Esophagus muscularis mucosa (tissue), 4 donors: ENCODE measurements at places on chromosomes 3 and 15.

GRCh38 chr15:33080006-33080405 lies 114.5 kb downstream of the FMN1 start:
- no peak for DNase-seq

DNA sequence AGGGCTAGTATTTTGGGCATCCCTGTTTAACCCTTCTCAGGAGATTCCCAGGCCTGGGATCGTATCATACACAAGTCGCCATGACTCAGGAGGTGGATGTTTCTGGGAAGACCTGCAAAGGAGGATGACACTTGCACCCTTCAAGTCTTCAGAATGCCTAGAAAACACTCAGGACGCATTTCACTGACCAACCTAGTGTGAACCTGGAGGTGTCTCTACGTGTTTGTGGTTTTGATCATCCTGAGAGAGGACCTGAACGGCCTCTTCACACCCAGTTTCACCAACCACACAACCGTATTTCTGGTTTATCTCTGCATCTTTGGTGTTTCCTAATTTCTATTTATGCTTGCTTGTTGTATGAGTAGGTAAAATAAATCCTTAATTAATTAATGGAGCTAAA lies 2.8 kb upstream of the CLDND1 start:
- DNase-seq: no peak

GRCh38 chr3:115280506-115280905 lies 133.4 kb upstream of the ZBTB20 start:
- DNase-seq: no peak

- DNase-seq: no peak
These were observed 184.5 kb downstream of the FHIT start for GRCh38 chr3:61066800-61067199.

DNA sequence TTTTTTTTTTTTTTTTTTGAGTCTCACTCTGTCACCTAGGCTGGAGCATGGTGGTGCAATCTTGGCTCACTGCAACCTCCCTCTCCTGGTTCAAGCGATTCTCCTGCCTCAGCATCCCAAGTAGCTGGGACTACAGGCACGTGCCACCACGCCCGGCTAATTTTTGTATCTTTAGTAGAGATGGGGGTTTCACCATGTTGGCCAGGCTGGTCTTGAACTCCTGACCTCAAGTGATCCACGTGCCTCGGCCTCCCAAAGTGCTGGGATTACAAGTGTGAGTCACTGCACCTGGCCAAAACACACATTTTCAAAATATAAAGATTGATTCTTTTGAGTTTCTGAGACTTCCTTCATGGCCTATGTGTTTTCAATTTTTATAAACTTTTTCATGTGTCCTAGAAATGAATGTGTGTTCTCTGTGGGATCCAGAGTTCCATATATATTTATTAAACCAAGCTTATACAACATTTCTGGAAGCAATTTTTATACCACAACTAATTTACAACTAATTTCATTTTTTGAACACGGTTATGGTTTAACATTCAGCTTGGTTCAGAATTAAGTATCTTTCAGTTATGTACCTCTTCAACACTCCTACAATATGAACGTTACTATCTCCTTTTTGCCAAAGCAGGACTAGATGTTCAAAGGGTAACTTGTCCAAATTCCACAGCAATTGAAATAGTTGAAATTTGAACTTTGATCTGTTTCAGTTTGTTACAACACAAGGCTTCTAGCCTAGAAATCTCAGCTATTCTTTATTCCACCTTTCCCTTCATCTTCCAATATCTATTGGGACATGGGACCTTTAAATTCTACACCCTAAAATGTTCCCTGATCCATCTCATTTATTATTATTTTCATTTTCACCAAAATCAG lies 1.5 kb downstream of the ACAD11 start:
- DNase-seq: no peak

GRCh38 chr3:72953325-72953956 lies 43.2 kb upstream of the PPP4R2 start:
- no peak for DNase-seq

DNA sequence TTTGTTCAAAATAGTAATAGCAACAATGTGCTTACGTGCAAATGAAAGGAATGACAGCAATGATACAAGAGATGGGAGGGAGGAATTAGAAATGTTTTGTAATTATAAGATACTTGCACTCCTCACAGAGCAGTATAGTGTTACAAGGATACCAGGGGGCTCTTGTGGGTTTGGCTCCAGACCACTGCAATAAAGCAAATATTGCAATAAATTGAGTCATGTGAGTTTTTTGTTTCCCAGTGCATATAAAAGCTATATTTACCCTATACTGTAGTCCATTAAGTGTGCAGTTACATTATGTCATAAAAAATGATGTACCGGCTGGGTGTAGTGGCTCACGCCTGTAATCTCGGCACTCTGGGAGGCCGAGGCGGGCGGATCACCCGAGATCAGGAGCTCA lies 864.3 kb downstream of the NSUN3 start:
- no peak for DNase-seq

GRCh38 chr3:39052583-39052982 lies 767 bp downstream of the WDR48 start:
- no peak for DNase-seq

- DNase-seq: no peak
These were observed 19.1 kb downstream of the PAQR9 start for GRCh38 chr3:142944342-142944741.

- no peak for DNase-seq
These were observed 176.9 kb upstream of the PROK2 start for GRCh38 chr3:71961891-71962290.

GRCh38 chr3:101518421-101518871 lies 5.4 kb upstream of the SENP7 start:
- no peak for DNase-seq

GRCh38 chr3:73107215-73107614 lies 45.8 kb downstream of the EBLN2 start:
- DNase-seq: no peak
